ENCODE measurements at places on chromosomes 7 and 10. TPM values are rescaled to one million over a fixed set of nuclear protein-coding genes. Genes with fewer than 3 reads are reported as not detected.

PBLD gene
- polyA plus RNA-seq, result 3.5 TPM

NAT16 gene
- not detected for polyA plus RNA-seq

TMEM270 gene
- 0.09 TPM for polyA plus RNA-seq

MBLAC1 gene
- polyA plus RNA-seq, result 4.7 TPM

LYZL1 gene
- polyA plus RNA-seq, result not detected

RAPGEF5 gene
- polyA plus RNA-seq, result 12.6 TPM

MYOF gene
- 61.3 TPM for polyA plus RNA-seq

TSPAN15 gene
- 88.1 TPM for polyA plus RNA-seq

CDC14C gene
- 0.09 TPM for polyA plus RNA-seq

RNF148 gene
- not detected for polyA plus RNA-seq

PON3 gene
- 3.7 TPM for polyA plus RNA-seq

CDCA7L gene
- polyA plus RNA-seq, result 7.8 TPM

OPN1SW gene
- polyA plus RNA-seq, result not detected

HYAL4 gene
- not detected for polyA plus RNA-seq

PNLIP gene
- 0.11 TPM for polyA plus RNA-seq

Data from urinary bladder (tissue), 4 donors.